ENCODE measurements at places on chromosomes 7 and 10. TPM values are rescaled to one million over a fixed set of nuclear protein-coding genes. Genes with fewer than 3 reads are reported as not detected.

WAC gene
- 47.8 TPM for total RNA-seq

WEE2 gene
- not detected for total RNA-seq

AGAP4 gene
- total RNA-seq: 7.7 TPM

BICC1 gene
- total RNA-seq: 1.4 TPM

TMEM139 gene
- 14.6 TPM for total RNA-seq

C7orf33 gene
- not detected for total RNA-seq

SYT15 gene
- total RNA-seq: 1.1 TPM

DNA sequence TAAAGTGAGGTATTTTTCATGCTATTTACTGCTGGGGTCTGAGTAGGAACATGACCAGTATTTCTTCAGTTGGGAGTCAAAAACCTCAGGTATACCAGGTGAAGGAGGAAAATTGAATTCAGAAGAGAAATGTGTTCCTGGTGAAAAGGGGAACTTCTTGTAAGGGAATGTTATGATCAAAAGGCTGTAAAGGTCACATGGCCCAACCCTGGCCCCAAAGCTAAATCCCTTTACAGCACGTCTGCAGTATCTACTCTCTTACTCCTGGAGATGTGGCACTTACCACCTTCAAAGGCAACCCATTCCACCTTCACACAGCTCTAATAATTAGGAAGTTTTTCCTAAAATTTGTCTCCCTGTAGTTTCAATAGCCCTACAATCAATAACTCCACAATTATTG is 15.2 kb downstream of the PIK3AP1 start:
- H3K27me3 ChIP-seq: no peaks in the 10 kb centered on the region
- H3K27ac ChIP-seq: no peak overlapping the region
- H3K4me1 ChIP-seq: no peaks in the 10 kb centered on the region
- DNase-seq: no peak

GRCh38 chr7:143929224-143929920 is 5.7 kb upstream of the OR2F2 start:
- DNase-seq: no peak
- H3K4me3 ChIP-seq: no peak overlapping the region
- H3K27me3 ChIP-seq: no peaks in the 10 kb centered on the region
- H3K4me1 ChIP-seq: no peaks in the 10 kb centered on the region
- no peaks in the 10 kb centered on the region for H3K36me3 ChIP-seq
- no peak overlapping the region for H3K27ac ChIP-seq

GRCh38 chr10:88938039-88938438 is 14.5 kb downstream of the ACTA2 start:
- no peaks in the 10 kb centered on the region for H3K36me3 ChIP-seq
- no peak overlapping the region for H3K4me3 ChIP-seq
- no peak for DNase-seq
- no peak overlapping the region for H3K27ac ChIP-seq
- H3K27me3 ChIP-seq: no peaks in the 10 kb centered on the region
- no peaks in the 10 kb centered on the region for H3K4me1 ChIP-seq

- H3K4me3 ChIP-seq: no peak overlapping the region
- H3K27ac ChIP-seq: no peak overlapping the region
- H3K36me3 ChIP-seq: no peaks in the 10 kb centered on the region
- H3K27me3 ChIP-seq: no peaks in the 10 kb centered on the region
Measured at GRCh38 chr10:77603534-77603927, 34.1 kb downstream of the KCNMA1 start.

GRCh38 chr7:159280008-159280407 is 135.3 kb upstream of the VIPR2 start:
- no peaks in the 10 kb centered on the region for H3K27me3 ChIP-seq
- no peaks in the 10 kb centered on the region for H3K4me1 ChIP-seq

DNA sequence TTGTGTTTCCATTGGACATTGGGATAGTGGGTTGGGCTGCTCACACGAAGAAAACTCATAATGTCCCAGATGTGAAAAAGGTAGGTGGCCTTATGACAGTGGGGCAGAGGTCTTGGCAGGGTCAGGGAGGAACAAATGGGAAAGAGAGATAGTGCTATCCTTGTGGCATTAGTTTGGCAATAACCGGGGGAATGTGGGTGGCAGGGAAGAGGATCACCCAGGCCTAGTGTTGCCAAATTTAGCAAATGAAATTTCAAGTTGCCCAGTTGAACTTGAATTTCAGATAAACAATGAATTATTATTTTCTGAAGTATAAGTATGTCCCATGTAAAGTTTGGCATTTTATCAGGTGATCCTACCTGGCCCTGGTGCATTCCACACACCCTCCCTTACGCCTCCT is 789 bp downstream of the PDE6C start:
- H3K4me3 ChIP-seq: no peak overlapping the region
- H3K4me1 ChIP-seq: no peaks in the 10 kb centered on the region
- H3K27ac ChIP-seq: no peak overlapping the region
- no peak for DNase-seq

DNA sequence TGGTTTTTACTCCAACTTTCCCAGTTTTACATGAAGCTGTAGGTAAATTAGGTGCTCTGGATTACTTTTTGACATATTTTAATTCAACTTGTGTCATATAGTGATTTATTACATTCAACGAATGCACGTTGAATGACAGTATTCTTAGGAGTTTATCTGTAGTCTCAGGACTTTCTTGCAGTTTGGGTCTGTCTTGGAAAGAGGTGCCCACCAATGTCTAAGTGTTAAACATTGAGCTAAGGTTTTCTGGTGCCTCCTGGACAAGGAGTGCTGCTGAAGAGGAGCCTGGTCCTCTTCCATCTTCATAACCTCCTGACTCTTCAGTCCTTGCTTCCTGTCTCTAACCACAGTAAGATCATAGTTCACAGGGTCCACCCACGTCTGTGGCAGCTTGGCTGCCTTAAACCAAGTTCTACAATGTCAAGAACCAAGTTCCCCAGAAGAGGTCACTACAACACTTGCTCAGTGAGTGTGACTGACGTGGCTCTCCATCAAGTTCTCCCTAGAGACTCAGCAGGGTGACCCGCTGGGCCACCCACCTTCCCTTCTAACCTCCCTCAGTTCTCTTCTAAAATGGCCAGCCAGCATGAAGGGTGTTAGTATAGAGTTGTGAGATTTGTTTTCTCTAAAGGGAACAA is 6.1 kb downstream of the NPY start:
- H3K27me3 ChIP-seq: no peaks in the 10 kb centered on the region
- H3K4me1 ChIP-seq: no peaks in the 10 kb centered on the region
- no peak overlapping the region for H3K4me3 ChIP-seq
- no peak for DNase-seq

DNA sequence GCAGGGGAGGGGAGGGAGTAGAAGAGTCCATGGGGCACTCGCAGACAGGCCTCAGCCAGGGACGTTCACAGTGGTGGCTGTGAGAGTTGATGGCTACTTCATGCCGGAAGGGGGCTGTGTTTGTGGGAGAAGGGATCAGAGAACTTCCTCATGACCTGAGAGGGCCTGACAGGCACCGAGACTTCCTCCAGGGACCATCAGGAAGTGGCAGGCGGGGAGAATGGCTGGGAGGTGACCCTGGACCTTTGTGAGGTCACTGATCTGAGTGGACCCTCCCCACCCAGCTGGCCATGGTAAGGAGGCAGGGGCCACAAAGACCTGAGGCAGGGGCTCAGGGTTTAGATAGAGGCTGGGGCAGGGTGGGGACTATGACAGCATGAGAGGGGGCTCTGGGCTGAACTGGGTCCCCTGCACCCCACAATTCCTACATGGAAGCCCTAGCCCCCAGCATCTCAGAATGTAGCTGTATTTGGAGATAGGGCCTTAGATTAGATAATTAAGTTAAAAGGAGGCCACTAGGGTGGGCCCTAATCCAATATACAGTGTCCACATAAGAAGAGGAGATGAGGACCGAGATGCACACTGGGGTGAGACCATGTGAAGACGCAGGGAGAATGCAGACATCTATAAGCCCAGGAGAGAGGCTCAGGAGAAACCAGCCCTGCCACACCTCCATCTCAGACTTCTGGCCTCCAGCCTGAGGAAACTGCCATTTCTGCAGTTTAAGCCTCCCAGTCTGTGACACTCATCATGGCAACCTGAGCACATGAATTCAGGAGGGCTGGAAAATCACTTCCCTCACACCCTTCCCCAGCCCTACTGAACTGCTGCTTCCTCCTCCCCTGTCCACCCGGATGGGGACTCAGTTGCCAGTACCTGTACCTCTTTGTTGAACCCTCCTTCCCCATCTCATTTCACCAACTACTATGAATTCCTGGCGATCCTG is 273.9 kb upstream of the ZNF32 start:
- DNase-seq: no peak
- no peaks in the 10 kb centered on the region for H3K36me3 ChIP-seq
- no peaks in the 10 kb centered on the region for H3K4me1 ChIP-seq
- no peak overlapping the region for H3K27ac ChIP-seq
- H3K4me3 ChIP-seq: no peak overlapping the region

DNA sequence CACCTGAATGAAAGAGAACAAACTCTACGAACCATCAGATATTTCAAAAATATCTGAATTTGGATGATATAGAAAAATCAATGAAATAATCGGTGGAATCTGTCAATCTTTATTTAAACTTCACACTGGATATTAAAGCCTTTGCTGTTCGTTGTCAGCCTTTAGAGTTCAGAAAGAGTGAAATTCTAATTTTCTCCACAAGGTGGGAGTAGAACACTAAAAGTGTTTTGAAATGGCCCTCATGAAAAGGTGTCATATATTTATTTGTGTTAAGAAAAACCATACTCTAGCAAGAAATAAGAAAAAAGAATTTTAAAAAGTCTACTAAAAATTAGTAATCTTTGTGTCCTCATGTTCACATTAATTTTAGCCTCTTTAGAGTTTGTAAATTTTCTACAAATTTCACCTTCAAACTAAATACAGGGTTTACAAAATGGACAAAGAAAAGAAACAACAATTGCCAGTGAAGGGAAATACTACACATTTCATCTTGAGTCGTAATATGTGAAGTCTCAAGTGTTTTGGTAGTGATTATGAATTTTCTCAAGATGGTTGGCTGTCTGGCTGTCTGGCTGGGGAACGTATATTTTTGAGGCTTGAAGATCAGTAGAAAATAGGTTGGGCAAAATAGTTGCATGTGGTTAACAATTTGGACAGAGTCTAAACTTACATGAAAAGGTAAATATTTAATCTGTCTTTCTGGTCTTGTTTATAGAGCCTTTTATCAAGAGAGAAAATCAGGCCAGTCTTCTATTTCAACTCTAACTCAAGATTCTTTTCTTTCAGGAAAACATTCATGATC is 43.7 kb downstream of the DNAJB9 start:
- no peaks in the 10 kb centered on the region for H3K27me3 ChIP-seq
- H3K27ac ChIP-seq: peak overlapping the region; percentile 79
- H3K4me3 ChIP-seq: no peak overlapping the region
- H3K4me1 ChIP-seq: peaks cover 37% of the 10 kb centered on the region

DNA sequence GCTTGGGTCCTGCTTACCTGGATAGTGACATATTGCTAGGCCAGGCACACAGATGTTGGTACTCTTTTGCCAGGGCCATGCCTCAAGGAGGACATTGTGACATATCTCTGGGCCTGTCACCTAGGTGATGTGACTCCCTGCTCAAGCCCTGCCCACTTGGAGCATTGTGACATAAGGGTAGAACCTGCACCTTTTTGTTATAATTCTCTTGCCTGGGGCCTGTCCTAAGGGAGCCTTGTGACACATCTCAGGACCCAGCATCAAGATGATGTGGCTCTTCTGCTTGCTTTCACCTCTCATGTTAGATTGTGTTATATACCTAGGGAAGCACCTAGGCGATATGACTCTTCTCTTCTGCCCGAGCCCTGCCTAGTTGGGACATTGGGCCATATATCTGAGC is 57.4 kb downstream of the ZNF736 start:
- H3K4me3 ChIP-seq: no peak overlapping the region
- H3K4me1 ChIP-seq: no peaks in the 10 kb centered on the region
- no peaks in the 10 kb centered on the region for H3K36me3 ChIP-seq
- DNase-seq: no peak
